AG09309 (cell line): ENCODE measurements at places on chromosomes 3 and 15.

GRCh38 chr3:8312685-8313084 lies 188.9 kb upstream of the LMCD1 start:
- DNase-seq: no peak

GRCh38 chr15:45829336-45830153 lies 194.7 kb downstream of the SQOR start:
- no peak for DNase-seq

GRCh38 chr3:32948625-32949445 lies 2.6 kb upstream of the CCR4 start:
- no peak for DNase-seq

GRCh38 chr15:58916962-58917361 lies 16.5 kb downstream of the SLTM start:
- no peak for DNase-seq

DNA sequence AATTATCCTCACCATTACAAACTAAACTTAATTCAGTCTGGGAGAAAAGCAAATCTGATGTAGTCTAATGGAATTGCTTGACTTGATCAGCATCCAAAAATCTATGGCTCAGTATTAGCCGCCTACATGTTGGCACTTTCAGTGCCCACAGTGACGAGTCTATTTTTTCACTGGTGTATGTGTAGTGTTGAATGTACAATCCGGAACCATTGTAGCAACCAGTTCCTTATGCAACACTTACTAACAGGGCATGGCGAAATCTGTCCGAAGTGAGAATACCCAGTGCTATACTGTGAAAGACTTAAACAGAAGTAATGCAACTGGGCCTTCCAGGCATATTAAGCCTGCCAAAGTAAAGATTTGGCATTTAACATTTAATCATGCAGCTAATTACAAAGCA lies 18.6 kb downstream of the LRRN1 start:
- no peak for DNase-seq

- peak; percentile 33 for DNase-seq
Observed at GRCh38 chr15:38226608-38227266, 25.9 kb upstream of the SPRED1 start.

DNA sequence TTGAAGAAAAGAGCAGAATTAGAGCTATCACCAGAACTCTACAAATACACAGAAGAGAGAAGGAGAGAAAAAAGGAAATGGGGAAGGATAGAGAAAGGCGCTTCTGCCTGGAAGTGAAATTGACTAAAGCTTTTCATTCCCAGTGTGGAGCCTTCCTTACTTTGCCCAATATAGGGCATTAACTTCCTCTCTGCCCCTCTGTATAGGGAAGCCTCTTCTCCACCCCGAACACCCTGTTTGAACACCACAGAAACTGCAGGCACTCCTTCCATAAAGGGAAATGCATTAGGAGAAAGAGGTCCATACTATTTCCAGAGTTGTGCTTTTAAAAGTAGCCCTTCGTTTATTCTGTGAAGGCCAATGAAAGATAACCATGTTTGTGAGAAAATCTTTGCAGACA lies 248.5 kb downstream of the RAP2B start:
- DNase-seq: no peak
